Right ventricle myocardium superior (tissue), 1 donor: ENCODE measurements at places on chromosomes 1 and 21.
A peak's percentile ranks its signal among the peaks of the same experiment; 100 is the strongest.

DNA sequence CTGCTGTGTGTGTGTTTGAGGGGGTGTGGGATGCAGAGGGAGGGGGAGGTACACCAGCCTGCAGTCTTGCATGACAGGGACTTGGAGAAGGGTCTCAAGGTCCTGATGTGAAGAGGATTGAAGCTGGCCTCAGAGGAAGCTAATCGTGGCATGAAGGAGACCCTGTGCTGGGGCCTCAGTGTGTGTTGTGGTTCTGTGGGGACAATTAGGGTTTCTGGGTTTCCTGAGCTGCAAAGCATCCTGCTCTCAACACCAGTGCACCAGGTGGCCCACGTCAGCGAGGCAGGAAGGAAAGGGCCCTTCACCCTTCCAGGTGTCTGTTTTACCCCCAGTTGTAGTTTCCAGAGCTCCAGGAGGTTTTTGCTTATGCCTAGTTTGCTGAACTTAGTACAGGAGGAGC, 52.8 kb downstream of the TENT5C start:
- no peak for DNase-seq

DNA sequence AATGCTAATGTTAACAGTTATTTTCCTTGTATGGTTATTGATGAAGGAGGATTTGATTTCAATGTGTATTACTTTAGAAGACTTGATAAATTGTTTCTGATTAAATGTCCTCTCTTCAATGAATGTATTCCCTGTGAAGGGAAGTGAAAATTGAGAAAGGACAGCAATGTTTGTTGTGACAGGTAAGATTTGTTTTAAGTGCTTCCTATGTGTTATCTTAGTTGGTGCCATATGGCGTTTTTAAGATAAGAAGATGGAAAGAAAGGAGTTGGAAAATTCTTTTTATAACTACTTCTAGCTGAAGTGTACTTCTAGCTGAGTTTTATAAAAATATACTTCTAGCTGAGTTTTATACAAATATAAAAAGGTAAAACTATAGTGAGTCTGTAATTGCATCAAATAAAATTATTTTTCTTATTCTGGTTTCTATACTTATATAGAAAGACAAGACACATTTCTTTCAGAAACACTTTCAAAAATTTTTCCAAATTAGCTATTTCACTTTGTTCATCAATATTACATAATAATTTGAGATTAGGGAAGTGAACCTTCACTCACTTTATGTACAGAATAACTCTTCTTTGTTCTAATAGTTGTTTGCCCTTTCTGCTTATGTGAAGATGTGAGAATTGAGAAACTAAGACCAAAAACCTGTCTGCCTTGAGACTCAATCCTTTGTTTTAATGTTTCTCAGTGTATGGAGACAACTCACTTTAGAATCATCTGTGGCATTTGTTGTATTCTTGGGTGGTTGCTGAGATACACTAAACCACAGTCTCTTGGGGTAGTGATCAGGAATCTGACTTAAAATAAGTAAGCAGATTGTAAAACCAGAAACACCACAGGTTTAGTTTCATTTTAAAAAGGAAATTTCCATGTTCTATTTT, 382.9 kb upstream of the B3GALT2 start:
- DNase-seq = no peak

DNA sequence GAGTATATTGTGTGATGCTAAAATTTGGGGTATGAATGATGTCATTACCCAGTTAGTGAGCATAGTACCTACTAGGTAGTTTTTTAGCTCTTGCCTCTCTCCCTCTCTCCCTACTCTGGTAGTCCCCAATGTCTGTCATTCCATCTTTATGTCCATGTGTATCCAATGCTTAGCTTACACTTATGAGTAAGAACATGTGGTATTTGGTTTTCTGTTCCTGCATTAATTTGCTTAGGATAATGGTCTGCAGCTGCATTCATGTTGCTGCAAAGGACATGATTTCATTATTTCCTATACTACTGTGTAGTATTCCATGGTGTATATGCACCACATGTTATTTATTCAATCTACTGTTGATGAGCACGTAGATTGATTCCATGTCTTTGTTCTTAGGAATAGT, 54.4 kb upstream of the NEGR1 start:
- DNase-seq = no peak

- no peak for DNase-seq
These were observed 92.8 kb downstream of the C1orf21 start for GRCh38 chr1:184479435-184480167.

- peak; percentile 32 for DNase-seq
These were observed 24.5 kb downstream of the TP73 start for GRCh38 chr1:3676581-3677470.

DNA sequence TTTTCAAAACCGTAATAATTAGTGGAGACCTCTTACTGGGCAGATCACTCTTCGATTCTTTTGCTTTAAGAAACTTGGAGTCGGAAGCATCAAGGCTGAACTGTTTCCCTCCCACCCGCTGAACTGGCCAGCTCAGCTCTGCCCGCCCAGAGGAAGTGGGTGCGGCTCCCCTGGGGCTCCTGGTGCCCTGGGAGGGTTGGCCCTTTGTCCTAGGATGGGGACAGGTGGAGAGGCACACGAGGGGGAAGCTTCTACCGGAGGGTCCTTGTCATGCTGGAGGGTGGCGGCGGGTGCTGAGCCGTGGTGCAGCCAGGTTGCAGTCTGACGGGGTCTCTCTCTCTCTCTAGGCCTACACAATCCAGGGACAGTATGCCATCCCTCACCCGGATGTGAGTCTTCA, 64.3 kb upstream of the COL6A1 start:
- DNase-seq = no peak

GRCh38 chr1:227568593-227568992, 5.2 kb downstream of the ZNF678 start:
- no peak for DNase-seq

DNA sequence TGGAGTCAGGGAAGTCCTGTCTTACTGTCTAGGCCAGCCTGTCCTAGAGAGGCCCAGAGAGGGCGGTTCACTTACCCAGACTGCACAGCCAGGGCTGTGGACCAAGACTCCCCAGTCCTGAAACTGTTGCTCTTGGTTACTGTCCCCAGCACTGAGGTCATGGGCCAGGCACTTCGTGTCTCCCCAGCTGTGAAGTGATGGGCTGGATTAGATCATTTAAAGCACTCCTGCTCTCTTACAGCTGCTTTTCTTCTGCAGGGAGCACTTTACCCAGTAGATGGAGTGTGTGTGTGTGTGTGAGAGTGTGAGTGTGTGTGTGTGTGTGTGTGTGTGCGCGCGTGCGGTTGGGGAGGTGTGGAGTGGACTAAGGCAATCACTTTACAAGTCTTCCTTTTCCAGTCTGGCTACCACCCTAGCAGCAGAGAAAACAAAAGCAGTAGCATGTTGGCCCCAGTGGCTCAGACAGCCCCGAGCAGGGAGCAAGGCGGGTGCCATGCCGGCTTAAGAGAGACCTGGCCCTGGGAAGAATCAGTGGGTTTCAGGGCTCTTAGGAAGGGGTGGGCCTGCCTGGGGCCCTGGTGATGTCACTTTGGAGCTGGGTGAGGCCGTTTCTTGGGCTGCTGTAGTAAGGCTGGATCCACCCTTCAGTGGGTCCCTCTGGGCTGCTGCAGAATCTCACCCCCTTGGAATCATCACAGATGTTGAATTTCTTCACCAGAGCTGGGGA, 2.4 kb downstream of the SPSB1 start:
- DNase-seq = peak; percentile 64

DNA sequence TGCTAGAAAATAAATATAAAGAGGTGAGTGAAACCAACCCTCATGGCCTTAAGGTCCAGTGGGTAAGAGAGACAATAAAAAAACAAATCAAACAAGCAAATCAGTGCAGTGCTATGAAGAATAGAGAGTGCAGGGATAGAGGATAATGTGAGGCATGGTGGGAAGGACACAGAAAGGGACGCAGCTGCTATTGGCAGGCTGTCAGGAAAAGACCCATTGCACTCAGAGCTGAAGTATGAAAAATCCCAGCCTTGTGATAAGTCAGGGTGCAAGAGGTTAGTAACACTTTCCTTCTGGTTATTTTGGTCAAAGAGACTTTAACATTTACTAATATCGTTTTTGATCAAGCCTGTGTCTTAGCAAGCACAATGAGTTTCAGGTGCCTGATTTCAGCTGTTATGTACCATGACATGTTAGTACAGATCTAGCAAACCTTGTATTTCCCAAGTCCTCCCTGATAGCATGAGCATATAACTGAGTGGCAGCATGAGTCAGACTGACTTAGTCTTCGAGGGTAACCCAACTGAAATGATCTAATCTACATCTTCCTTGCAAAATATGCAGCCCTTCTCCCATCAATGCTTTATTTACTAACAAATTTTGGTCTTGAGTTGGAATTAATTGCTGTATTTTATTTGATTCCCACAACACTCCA, 31.7 kb downstream of the CHML start:
- DNase-seq = no peak

DNA sequence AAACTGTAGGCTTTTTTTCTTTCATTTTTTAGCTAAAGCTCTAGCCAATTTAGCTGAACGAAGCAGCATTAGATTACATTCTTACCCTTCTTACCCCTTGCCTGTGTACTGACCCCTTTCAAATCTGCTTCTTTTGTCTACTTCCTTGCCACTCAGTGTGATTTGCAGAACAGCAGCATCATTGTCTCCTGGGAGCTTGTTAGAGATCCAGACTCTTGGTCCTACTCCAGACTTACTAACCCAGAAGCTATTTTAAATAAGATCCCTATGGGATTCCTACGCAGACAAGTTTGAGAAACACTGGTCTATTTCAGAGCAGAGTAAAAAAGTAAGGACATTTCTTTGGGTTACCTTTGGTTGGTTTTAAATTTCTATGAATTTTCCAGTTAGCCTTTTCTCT, 13.8 kb downstream of the LRRC39 start:
- DNase-seq = no peak
